ENCODE measurements at places on chromosomes 7 and 10. TPM values are rescaled to one million over a fixed set of nuclear protein-coding genes. Genes with fewer than 3 reads are reported as not detected.

The CYP2C19 gene
- not detected for total RNA-seq

GRCh38 chr10:103621783-103622125 lies 128.2 kb downstream of the NEURL1 start:
- DNase-seq, result no peak

The TAS2R3 gene
- total RNA-seq, result 2.0 TPM

DNA sequence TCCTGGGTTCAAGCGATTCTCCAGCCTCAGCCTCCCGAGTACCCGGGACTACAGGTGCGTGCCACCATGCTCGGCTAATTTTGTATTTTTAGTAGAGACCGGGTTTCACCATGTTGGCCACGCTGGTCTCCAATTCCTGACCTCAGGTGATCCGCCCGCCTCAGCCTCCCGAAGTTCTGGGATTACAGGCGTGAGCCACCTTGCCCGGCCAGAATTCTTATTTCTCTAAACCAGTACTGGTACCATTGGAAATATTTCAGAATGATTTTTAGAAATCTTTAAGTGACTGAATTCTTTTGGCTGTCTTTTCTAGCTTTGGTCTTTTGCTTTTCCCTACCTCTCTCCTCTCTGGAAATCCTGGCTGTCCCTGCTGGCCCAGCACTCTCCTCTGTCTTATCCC lies 2.8 kb downstream of the GNAI1 start:
- no peak for DNase-seq

- DNase-seq, result no peak
Observed at GRCh38 chr10:43370671-43371215, 693 bp upstream of the FXYD4 start.

DNA sequence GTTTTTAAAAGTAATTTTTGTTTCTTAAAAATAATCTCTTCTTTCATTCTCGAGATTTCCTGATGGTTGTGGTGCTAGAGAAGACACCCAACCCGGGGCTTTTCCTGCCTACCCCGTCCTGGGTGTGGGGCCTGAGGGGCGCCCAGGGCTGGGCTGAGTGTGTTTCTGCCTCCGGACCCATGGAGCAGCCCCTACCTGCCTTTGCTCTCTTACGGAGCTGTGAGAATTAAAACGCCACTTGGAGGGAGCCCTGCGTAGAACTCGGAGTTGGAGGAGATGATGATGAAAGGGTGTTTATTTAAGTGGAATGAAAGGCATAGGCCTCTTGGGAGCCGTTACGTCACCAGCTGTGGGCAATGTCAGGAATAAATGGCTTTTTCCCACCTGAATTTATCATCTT lies 261.8 kb upstream of the SHH start:
- DNase-seq, result no peak

The TAS2R38 gene
- total RNA-seq, result not detected

DNA sequence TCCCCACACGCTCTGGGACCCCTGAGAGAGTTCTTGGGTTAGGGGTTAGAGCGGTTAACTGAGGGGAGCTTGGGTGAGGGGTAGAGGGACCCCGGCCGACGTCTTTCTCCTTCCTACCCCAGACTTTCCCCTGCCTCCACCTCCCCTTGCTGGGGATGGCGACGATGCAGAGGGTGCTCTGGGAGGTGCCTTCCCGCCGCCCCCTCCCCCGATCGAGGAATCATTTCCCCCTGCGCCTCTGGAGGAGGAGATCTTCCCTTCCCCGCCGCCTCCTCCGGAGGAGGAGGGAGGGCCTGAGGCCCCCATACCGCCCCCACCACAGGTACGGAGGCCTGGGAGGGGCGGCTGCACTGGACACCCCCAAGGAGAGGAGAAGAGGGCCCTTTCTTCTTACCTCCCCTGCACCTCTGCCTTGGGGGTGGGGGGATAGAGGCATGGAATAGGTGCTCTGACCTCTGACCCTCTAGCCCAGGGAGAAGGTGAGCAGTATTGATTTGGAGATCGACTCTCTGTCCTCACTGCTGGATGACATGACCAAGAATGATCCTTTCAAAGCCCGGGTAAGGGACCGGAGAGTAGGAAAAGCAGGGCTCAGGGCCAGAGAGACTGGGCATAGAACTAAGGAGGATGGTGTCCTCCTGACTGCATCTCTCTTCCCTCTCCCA lies 1.1 kb downstream of the ZYX start:
- DNase-seq, result no peak

The UPK3B gene
- total RNA-seq, result 16.8 TPM

- no peak for DNase-seq
Observed at GRCh38 chr7:48502021-48502420, 330.8 kb downstream of the ABCA13 start.

The MRC1 gene
- 0.07 TPM for total RNA-seq

The HNRNPF gene
- 267 TPM for total RNA-seq

The CCL24 gene
- not detected for total RNA-seq

The LRIT1 gene
- not detected for total RNA-seq

The SERPINE1 gene
- total RNA-seq, result 45.8 TPM

Data from PC-9 (cell line).